Vagina (tissue), 2 donors: ENCODE measurements at places on chromosomes 6 and 20.

- DNase-seq: no peak
These were observed at the start of gene ADA for GRCh38 chr20:44651684-44652423. TSS of gene ADA (minus strand) at chr20:44651699. CDS start at chr20:44651607, 92 bp downstream.

- DNase-seq: no peak
These were observed 167.0 kb downstream of the GMPR start for GRCh38 chr6:16405375-16405774.

GRCh38 chr6:8064638-8065518, 689 bp upstream of the BLOC1S5 start:
- no peak for DNase-seq

- no peak for DNase-seq
These were observed at the start of gene CCN2 for GRCh38 chr6:131950767-131951575. TSS of gene CCN2 (minus strand) at chr6:131951372. CDS start at chr6:131951172, 200 bp downstream.

GRCh38 chr6:113631666-113632065, 225.5 kb upstream of the MARCKS start:
- DNase-seq: no peak

GRCh38 chr20:63706852-63707557, 771 bp downstream of the ARFRP1 start:
- no peak for DNase-seq
